RPMI7951 (cell line): ENCODE measurements at places on chromosomes 16 and 17. TPM values are rescaled to one million over a fixed set of nuclear protein-coding genes. Genes with fewer than 3 reads are reported as not detected.
A peak's percentile ranks its signal among the peaks of the same experiment; 100 is the strongest.

The NAGS gene
- 1.8 and 3.3 TPM in 2 replicates for total RNA-seq

The KCNH4 gene
- 0.12 TPM in 1 of 2 replicates, not detected in the other for total RNA-seq

The TMEM94 gene
- 12.1 and 15.4 TPM in 2 replicates for total RNA-seq

The NPW gene
- total RNA-seq: 0.20 and 0.24 TPM in 2 replicates

The HSD11B2 gene
- total RNA-seq: not detected in 2 replicates

The AGRP gene
- total RNA-seq: not detected in 2 replicates

DNA sequence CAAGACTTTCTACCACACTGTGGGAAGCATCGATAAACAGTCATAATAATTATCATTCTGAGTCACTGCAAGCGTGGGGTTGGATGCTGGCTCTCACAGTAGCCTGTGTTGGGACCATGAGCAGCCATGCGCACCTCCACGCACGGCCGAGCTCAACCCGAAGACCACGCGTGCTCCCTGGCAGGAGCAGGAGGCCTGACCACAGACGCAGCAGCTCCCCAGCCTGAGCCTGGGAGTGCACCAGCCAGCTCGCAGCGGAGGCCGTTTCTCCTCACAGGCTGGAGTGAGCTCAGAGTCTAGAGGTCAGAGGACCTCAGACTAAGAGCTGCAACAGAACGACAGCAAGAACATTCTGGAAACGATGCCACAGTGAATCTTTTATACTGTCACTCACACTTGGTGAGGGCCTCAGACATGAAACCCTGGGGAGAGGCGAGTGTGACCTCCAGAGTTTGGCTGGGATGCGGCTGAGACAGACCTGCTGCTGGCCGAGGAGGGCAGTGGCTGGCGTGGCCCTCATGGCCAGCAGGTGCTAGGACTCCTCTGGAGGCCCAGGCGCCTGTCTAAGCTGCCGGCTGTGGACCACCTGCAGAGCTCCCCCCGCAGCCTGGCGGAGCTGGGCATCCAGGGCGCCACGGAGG is 6.0 kb downstream of the NDUFAF8 start:
- no peak for DNase-seq

DNA sequence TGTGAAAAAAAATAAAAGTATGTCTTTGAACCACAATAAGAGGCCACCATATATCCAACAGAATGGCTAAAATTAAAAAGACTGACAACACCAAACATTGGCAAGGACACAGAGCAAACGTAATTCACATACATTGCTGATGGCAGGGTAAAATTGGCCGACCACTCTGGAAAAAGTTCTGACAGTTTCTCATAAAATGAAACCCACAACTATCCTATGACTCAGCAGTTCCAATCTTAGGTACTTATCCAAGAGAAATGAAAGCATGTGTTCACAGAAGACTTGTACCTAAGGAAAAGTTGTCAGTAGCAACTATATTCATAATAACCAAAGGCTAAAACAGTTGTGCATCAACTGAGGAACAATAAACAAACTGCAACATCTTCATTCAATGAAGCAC is 357.3 kb upstream of the XYLT1 start:
- DNase-seq: peak; percentile 84

GRCh38 chr17:27824176-27824715 is 23.9 kb upstream of the NOS2 start:
- no peak for DNase-seq
